Activated naive CD4-positive, alpha-beta T cell treated with anti-CD3 and anti-CD28 coated beads, Interleukin-2, amount 10 ng/mL, durations not matched to agents 7 days and 5 days (primary cell): ENCODE measurements at places on chromosomes 13 and 19.

DNA sequence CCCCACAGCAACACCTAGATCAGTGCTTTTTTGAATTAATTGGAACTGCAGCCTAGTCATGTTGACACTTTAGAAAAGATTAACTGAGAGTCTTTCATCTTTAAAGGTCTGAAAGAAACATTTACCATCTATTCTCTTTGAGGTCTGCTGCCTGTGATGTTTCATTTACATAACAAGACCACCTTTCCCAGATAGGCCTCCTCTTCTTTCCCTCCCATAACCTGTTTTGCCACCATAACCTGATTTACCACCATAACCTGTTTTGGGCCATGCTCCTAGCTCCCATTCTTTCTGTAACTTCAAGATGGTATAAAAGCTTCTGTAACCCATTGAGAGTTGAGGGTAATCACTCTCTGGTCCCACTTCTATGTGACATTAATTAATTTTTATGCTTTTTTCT lies 320.8 kb downstream of the PCDH20 start:
- no peaks in the 10 kb centered on the region for H3K27me3 ChIP-seq
- H3K4me1 ChIP-seq, result no peaks in the 10 kb centered on the region
- H3K4me3 ChIP-seq, result no peak overlapping the region
- no peak overlapping the region for H3K27ac ChIP-seq
- H3K36me3 ChIP-seq, result no peaks in the 10 kb centered on the region

DNA sequence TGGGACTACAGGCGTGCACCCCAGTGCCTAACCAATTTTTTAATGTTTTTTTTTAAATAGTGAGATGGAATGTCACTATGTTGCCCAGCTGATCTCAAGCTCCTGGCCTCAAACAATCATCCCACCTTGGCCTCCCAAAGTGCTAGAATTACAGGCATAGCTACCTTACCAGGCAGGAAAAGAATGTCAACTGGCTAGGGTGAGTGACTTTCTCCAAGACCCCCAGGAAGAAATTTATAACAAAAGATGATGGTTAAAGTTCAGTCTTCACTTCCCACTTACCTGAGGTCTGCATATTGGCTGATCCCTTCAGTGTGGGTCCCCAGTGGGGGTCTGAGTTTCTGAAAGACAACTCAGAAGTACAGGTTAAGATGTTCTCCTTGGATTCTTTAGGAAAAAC lies 893.0 kb downstream of the UQCRFS1 start:
- DNase-seq, result no peak
- no peaks in the 10 kb centered on the region for H3K27me3 ChIP-seq

DNA sequence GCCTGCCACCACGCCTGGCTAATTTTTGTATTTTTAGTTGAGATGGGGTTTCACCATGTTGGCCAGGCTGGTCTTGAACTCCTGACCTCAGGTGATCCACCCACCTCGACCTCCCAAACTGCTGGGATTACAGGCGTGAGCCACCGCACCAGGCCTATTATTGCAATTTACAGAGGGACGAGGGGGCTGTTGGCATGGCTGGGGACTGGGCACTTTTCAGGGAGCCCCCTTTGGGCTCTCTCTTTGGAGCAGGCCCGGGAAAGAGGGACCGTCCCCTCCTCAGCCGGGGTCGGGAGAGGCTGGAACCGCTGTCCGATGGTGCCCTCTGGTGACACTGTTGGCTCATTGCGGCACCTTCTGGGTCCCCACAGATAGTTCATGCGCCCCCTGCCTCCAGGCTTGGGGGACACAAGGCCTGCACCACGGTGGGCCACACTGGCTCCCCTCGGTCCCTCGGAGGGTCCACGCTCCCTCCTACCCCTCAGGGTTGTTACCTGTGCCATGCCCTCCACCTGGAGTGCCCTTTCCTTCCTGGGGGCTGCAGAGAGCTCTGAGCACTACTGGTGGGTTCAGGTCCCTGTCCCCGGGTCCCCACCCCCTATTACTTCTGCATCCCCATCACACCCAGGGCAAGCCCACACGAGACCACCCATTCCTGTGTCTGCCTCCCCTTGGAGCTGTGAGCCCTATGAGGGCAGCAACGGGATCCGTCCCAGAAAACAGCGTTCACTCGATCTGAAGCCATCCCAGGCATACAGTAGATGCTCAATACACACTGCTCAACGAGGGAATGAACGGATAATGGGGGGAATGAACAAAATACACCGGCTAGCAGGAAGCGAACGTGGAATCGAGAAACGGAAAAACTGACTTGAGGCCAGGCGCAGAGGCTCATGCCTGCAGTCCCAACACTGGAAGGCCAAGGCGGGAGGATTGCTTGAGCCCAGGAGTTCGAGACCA lies 12.5 kb downstream of the FEM1A start:
- H3K27me3 ChIP-seq, result no peaks in the 10 kb centered on the region
- peak; percentile 75 for DNase-seq
- H3K4me3 ChIP-seq, result no peak overlapping the region
- H3K36me3 ChIP-seq, result no peaks in the 10 kb centered on the region

- H3K4me3 ChIP-seq, result no peak overlapping the region
- H3K27ac ChIP-seq, result no peak overlapping the region
- peaks cover 48% of the 10 kb centered on the region for H3K36me3 ChIP-seq
- DNase-seq, result no peak
- H3K4me1 ChIP-seq, result peaks cover 7% of the 10 kb centered on the region
These were observed 10.8 kb downstream of the PLPPR3 start for GRCh38 chr19:810883-811489.

DNA sequence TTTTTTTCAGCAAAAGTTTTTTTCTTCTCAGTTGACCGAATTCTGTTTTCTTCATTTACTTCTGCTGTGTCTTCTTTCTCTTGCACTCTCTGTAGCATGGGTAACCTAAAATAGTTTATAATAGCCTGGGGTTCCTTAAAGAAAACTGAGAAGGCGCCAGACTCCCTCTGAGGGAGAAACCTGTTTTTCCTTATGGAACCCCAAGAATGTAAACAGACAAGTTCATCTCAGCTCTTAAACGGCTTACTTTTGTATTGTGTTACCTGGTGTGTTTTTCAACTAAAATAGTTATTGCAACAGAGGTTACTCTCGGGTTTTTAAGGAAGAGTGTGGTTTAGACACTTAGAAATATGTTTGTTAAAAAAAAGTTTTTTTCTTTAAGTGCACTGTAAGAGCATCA lies 23.8 kb upstream of the TM9SF2 start:
- peaks cover 9% of the 10 kb centered on the region for H3K4me1 ChIP-seq
- no peaks in the 10 kb centered on the region for H3K27me3 ChIP-seq
- H3K4me3 ChIP-seq, result no peak overlapping the region
- no peak for DNase-seq
